Hematopoietic multipotent progenitor cell treated with erythropoietin and hydrocortisone succinate and interleukin-3 and kit ligand, for 4 days (in vitro differentiated cells): ENCODE measurements at places on chromosomes 11 and 22.
A peak's percentile ranks its signal among the peaks of the same experiment; 100 is the strongest.

DNA sequence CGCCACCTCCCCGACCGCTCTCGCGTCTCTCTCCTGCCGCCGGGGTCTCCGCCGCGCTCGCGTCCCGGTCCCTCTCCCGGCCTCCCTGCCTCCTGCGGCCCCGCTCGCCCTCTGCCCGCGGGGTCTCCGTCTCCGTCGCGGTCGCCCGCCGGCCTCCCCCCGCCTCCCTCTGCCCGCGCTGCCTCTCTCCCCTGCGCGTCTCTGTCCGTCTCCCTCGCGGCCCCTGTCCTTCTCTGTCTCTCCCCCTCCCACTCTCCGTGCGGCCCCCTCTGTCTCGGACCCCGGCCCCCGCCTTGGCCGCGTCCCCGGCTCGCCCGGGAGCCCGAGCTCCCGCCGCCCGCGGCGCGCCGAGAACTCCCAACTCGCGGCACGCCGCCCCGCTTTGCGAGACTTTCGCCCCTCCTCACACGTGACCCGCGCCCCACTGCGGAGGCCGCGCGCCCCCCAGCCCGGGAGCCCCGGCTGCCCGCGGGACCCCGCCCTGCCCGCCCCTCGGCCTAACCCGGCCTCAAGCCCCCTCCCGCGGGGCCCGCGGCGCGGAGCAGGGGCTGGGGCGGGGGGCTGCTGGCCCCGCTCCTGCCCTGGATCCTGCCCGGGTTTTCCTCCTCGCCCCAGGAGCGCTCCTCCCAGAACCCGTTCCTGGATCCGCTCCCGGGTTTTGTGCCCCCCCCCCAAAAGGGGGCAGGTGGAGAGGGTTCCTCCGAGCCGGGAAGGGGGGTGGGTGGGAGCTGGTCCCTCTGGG is 702 bp upstream of the KCNJ4 start:
- DNase-seq: peak; percentile 46

DNA sequence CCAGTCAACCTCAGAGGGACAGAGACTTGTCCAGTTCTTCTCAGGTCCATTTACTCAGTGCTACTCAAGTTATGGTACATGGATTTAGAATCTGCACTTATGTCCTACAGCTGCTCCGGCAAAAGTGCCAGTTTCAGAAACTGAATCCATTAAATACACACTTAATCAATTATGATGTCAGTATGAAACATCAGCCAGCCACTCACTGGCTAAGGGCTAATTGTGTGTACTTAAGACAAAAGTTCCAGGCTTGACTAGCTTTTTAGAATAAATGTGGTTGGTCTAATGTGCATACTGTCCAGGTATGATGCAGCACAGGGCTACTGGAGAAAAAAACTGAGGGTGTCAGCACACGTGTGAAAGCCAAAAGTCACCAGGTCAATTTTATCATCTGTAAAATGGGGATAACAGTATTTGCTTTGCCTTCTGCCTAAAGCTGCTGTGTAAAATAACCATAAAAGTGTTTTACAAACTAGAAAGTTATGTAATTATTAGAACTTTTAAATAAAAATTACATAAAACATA is 55.4 kb upstream of the CYP2D6 start:
- no peak for DNase-seq

GRCh38 chr22:44815099-44816070 is 63.0 kb downstream of the ARHGAP8 start:
- no peak for DNase-seq

DNA sequence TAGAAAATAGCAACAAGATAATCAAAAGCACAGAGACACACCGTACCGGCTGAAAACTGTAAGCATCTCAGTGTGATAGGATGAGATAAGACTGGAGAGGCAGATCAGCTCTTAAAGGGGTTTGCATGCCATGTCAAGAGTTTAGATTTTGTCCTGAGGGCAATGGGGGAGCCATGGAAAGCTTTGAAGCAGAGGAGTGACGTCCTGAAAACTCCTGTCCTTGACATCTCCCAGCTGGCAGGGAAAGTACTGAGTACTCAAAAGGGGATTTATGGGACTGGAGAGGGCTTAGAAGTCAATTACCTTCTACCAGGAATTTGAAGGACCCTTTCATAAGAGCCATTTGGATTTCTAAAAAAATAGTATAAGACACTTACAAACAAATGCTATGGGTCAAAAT is 420.5 kb upstream of the NARS2 start:
- DNase-seq: no peak

DNA sequence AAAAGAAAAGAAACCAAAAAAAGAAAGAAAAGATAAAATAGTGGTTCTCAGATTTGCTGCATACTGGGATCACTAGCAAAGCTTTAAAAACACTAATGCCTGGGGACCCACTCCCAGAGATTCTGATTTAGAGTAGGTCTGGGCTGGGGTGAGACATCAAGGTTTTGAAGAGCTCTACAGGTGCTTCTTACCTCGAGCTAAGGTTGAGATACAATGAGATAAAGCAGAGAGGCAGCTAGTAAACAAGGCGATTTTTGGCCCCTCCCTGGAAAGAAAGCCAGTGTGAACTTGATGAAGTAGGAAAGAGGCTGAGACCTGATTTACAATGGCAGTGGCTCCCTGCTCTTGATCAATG is 327.6 kb upstream of the CCDC90B start:
- no peak for DNase-seq

DNA sequence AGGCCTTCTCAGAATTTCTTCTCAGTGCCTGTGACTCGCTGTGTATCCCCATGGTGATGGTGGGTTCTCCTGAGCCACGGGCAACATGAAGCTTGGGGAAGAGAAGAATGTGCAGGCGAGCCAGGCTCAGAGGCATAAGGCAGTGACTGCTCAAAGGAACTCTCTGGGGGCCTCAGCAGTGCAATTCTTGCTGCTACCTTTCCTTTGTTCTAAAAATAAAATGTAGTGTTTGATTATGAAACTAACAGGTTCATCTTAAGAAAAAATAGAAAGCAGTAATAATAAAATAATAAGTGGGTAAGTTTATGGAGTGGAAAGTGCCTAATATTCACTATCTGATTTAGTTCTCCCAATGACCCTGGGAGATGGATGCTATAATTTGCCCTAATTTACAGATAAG is 46.7 kb downstream of the MEI1 start:
- no peak for DNase-seq

- DNase-seq: no peak
These were observed 7.6 kb downstream of the KLHL35 start for GRCh38 chr11:75425422-75425821.

GRCh38 chr11:102882389-102883024 is 7.7 kb upstream of the MMP12 start:
- DNase-seq: no peak

GRCh38 chr22:34669001-34669400 is 397.0 kb upstream of the ISX start:
- no peak for DNase-seq

DNA sequence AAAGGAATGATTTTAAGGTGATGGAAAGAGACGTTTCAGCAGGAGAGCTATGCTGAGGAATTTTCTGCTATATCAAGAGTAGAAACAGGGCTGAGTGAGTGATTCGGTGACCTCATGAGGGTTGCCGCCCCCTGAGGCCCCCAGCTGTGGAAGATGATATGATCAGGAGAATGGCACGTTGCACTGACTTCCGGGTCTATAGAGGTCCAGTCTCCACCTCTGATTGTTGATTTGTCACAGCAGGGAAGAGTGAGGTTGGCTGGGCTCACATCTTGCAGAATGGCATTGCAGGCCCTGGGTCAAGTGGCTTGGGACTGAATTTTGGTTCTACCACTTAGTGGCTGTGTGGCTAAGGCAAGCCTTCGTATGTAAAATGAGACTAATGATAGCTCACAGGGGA is 205.1 kb downstream of the SNX19 start:
- no peak for DNase-seq

- DNase-seq: no peak
These were observed 19.0 kb upstream of the TXNRD2 start for GRCh38 chr22:19960491-19961200.

DNA sequence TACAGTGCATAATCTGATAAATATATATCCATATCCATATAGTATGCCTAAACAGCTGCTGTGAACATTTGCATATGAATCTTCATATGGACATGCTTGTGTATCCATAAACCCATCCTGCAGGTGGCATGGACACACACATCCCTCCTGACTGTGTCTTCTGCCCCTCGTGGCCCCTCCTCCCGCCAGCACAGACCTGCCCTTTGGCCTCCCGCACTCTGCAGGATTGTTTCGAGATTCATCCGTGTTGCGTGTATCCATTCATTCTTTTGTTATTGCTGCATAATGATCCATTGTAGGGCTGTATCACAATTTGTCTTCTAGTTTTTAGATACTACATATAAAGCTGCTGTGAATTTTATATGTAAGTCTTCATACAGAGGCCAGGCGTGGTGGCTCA is 24.0 kb downstream of the ZBED4 start:
- DNase-seq: no peak

- DNase-seq: peak; percentile 86
These were observed 1.7 kb downstream of the UVRAG start for GRCh38 chr11:75816561-75817239.

DNA sequence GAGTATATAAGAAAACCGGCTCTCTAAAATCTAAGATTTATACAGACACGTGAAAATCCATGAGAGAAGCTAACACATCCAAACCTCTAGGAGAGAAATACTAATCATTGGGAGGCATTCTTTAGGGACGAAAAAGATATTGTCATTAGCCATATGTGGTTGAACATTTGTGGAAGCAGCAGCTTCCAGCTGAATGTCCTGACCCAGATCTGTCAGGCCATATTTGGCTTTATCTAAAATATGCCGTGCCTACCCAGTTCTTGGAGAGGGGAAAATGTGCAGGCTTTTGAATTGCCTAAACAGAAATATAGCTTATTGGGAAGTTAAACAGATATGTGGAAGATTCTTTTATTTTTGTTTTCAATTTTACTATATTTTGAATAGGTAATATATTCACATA is 6.4 kb downstream of the CCDC89 start:
- no peak for DNase-seq

DNA sequence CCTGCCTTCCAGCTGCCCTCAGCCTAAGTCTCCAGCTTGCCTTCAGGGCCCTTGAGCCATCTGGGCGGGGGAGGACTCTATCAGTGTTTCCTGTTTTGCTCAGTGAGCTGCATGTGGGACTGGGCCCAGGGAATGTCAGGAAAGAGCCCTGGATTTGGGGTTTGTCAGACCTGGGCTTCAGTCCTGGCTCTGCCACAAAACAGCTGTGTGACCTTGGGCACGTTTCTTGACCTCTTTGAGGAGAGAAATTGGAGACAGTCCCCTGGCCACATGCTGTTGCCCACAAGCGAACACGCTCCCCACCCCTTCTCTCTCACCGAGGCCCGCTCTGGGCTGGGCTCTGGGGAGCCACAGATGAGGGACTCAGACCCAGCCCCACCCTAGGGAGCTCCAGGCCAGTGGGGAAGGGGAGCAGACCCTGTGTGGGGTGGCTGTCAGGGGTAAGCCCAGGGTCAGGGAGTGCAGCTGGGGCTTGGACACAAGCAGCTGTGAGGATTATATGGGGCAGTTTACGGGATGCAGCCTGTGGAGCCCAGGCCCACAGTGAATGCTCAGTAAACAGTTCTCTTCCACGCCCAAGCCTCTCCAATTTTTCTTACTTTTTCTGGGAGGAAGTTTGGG is 12.3 kb downstream of the MYO7A start:
- no peak for DNase-seq

GRCh38 chr11:97118614-97119200 is 728.9 kb downstream of the JRKL start:
- DNase-seq: no peak

- peak; percentile 74 for DNase-seq
These were observed 25.7 kb downstream of the DRD4 start for GRCh38 chr11:662689-663274.

- peak; percentile 80 for DNase-seq
These were observed 2.1 kb downstream of the LPXN start for GRCh38 chr11:58573451-58574104.

- DNase-seq: no peak
These were observed 17.4 kb downstream of the CEP164 start for GRCh38 chr11:117345039-117345438.

DNA sequence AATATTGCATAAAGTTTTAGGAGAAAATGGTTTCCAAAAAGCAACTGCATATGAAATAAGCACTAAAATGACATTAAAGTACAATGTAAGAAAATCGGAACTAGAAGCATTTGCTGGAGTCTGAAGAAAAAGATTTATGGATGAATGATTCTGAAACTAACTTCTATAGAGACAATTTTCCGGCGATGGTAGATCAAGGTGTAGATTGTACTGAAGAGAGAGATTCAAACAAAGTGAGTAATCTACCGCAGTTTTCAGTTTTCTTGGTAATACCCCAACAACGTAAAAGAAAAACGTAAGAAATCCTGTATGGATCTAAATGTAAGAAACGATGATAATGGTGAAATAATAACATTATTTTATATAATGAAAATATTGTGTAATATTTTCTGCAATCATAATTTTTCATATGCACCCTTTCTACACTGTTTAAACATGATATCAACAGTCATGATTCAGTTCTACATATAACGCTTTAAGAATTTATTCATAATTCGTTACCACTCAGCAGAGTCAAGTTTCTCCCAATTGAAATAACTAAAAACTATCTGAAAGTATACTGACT is 1.8 kb upstream of the CDPF1 start:
- DNase-seq: no peak

DNA sequence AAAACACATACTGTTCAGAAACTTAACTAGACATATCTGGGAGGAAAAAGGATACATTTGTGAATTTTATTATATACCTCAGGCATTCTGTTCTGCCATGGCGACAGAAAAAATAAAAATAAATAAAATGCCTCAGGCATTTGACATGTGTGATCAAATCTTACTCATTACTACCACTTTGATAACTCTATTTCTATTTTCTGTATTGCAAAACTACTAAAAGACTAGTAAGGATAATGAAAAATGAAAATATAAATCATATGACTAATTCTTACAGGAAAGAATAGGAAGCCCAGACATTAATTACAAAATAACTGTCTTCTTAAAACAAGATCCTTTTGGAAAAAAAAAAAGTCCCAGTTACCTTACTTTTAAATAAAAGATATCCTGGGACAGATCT is 5.3 kb downstream of the PICALM start:
- no peak for DNase-seq

DNA sequence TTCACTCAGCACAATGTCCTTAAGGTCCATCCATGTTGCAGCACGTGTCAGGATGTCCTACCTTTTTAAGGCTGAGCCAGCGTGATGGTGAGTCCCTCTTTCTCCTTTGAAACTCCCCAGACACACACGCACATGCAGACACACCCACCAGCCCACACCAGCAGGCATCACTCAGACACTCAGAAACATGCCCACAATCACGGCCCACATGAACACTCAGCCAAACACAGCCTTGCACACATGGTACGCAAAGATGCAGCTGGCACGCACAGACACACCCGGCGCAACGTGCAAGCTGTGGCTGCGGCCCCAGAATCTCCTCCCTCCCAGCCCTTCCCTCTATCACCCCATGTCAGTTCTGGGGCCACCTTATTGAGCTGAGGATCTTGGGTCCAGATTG is 8.0 kb downstream of the FADS3 start:
- no peak for DNase-seq

- DNase-seq: peak; percentile 8
These were observed 75.2 kb downstream of the DHCR7 start for GRCh38 chr11:71372693-71373657.

GRCh38 chr11:62011881-62012280 is 44.4 kb upstream of the FTH1 start:
- no peak for DNase-seq
